ENCODE measurements at places on chromosomes 2 and 18. TPM values are rescaled to one million over a fixed set of nuclear protein-coding genes. Genes with fewer than 3 reads are reported as not detected.

Gene MAIP1
- 38.7 TPM for total RNA-seq

Gene G6PC2
- total RNA-seq = not detected

Gene FMNL2
- total RNA-seq = 16.3 TPM

Gene ZSWIM2
- not detected for total RNA-seq

Gene COL3A1
- 0.16 TPM for total RNA-seq

Data from A549 treated with RU486 at 1 μM for 4 hours (cell line).